Stimulated activated naive CD8-positive, alpha-beta T cell treated with anti-CD3 and anti-CD28 coated beads, Interleukin-15, amount 100 ng/mL, for 72 hours (primary cell): ENCODE measurements at places on chromosomes 1 and 21.

- DNase-seq: no peak
These were observed 888 bp upstream of the COL18A1 start for GRCh38 chr21:45403825-45404729.

GRCh38 chr1:220300442-220301121 is 28.3 kb upstream of the RAB3GAP2 start:
- DNase-seq: no peak

DNA sequence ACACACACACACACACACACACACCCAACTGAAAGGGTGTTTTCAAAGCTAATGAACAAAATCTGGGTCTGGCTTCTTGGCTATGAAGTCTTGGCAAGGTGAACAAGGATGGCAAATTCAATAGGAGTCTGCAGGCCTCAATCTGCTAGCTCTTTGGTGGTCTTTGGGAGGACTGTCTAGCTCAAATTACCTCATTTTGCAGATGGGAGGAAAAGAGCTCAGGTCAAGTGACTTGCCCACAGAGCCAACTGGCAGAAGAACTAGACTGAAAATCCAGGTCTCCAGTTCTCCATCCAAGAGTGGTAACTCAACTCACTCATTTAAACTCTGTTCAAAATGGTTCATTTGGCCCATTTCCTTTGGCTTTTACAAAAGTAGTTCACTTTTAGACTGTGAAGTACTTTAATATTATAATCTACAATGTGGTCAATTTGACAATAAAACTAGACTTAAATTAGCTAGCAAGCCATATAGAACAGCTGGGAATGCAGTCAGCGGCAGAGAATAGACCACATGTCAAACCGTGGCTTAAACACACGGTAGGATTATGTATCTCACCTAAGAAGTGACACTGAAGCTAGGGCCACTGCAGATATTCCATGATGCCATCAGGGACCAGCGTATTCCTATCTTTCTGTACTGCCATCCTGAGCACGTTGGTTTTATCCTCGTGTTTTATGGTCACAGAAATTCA is 112.9 kb downstream of the APP start:
- DNase-seq: no peak

GRCh38 chr1:111274653-111275052 is 16.0 kb upstream of the CHIA start:
- no peak for DNase-seq

GRCh38 chr1:160685266-160685665 is 26.4 kb downstream of the CD48 start:
- peak; percentile 35 for DNase-seq

- no peak for DNase-seq
These were observed 48.4 kb downstream of the NEK7 start for GRCh38 chr1:198205016-198205684.

DNA sequence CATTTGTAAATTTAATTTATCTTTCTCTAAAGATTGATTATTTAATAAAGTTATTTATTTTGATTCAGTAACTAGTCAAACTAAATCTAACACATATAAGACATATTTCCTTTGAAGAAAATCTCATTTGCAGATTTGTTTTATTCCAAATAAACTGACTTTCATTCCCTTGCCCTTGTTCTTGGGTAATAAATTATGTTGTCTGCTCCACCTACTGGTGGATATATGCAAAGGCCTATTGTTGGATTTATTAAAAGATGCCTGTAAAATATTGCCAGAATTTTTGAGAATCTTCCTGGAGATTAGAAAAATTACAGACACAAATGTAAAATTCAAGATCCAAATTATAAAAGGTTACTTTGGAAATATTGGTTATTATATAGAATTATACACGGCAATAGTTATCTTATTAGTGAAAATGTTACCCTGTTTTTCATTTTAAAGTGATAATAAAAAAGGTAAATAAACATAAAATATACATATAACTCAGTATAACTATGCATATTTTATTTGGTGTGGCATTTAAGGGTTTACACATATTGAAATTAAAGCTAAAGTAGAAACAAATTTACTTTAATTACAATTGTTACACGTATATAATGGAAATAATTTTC is 116.1 kb downstream of the SPATA17 start:
- no peak for DNase-seq

DNA sequence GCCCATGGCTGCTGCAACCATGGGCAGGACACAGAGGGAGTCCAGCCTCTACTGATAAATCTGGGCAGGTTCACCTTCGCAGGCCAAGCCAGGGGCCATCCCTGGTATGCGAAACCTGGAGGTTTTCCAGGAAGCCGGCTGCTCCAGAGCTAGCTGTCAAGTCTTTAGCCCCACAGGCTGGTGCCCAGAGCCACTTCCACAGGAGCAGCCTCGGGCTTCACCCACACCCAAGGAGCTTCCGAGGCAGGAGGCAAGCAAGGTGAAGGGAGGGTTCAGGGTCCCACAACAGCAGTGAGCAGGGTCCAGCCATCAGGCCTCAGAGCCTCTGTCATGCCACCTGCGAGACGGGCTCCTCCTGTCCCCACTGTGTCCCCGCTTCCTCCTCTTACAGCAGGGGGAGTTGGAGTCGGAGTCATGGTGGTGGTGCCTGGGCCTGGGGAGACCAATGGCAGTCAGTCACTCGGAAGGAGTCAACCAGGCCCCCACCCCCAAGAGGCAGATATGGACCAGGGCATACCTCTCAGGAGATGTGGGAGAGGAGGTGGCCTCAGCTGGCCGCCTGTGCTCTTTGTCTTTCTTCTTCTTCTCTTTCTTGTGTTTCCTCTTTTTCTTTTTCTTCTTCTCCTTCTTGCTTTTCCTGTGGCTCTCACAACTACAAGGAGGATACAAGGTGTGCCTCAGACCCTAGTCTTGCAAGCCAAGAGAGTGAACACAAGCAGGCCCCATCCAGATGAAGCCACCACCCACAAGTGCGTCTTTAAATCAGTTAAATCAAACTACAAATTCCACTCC is 2.1 kb downstream of the C1orf35 start:
- no peak for DNase-seq

DNA sequence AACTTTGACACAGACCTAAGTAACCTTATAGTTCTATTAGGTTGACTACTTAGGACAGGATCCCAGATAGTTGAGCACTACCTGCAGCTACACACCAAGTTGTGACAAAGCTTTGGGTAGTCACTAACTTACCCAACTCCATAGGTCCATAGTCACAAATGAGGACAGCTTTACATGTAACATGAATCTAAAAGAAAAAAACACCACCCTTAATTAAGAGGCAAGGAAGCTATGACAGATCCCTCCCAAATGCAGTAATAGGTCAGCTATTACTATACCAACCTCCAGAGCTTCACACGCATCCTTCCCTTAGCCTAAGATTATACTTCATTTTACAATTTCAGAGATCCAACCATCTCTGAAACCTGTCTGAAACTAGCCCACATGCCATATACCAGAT is 12.7 kb upstream of the RAB42 start:
- DNase-seq: no peak

- no peak for DNase-seq
These were observed 24.0 kb downstream of the FNBP1L start for GRCh38 chr1:93471911-93472310.

DNA sequence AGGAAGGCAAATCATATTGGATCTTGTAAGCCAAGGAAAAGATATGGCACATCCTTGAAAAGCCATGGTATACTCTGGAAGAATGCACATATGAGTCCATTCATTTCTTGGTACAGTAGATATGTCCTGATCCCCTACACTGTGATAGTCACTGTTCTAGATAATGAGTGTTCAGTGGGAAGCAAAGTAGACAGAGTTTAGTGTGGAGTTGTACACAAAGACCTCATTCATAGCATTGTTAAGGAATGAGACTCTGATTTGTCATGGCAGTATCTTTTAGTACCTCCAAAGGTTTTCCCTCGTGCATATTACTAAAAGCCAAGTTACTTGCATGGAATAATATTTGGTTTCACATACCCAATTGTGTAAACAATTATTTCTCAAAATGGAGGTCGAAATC is 204.7 kb downstream of the NFIA start:
- DNase-seq: no peak

GRCh38 chr1:48947761-48948537 is 171.3 kb upstream of the BEND5 start:
- no peak for DNase-seq

- DNase-seq: no peak
These were observed 2.2 kb upstream of the UBAP2L start for GRCh38 chr1:154218545-154218944.

GRCh38 chr1:159056069-159056698 is 20.4 kb downstream of the AIM2 start:
- no peak for DNase-seq

DNA sequence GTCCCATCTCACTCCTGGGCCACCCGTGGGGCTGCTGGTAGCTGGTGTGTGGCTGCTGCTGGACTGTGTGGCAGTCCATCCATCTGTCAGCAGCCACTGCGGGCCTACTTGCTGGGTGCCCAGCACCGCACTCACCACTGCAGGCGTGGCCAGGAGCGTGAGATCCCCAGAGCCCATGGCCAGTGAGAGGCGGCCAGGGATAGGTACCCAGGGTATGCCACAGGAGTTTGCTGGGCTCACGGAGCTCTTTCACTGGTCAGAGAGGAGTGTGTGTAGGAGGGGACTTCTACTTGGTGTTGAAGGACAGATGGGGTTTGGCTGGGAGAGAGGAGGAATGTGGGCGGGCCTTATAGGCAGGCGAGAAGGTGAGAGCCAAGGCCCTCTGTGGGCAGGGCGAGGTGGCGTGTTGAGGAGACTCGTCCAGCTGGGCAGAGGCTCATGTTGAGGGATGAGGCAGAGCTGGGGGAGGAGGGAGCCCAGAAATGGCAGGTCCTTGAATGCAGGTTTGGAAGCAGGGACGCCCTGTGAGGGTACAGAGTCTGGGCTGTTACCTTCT is 15.0 kb downstream of the QSOX1 start:
- no peak for DNase-seq

DNA sequence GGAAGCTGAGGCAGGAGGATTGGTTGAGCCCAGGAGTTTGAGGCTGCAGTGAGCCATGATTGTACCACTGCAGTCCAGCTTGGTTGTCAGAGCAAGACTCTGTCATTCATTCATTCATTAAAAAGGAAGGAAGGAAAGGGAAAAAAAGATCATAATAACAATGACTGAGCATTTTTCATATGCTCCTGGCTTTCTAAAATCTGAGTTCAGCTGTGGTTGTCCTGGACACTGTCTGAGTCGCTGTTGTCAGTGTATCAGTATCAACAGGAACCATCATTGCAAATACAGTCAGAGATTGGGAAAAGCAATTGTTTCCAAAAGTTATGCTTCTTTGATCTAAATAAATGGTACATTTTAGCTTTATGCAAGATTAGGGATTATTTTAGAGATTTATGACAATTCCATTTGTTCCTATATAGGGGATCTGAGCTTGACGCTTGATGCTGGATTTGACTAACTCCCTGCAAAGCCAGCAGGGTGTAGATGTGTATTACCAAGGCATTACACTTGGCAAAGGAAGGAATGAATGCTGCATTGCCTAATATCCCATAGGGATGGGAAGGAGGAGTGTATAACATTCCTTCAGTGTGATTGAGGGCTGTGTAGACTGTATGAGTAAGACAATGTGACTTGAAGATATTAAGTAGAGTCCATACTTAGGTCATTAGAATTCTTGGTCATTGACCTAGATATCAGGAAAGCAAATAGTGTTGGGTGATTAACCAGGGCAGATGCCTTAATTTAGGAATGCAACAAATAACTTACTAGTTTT is 100.2 kb downstream of the DISP1 start:
- no peak for DNase-seq

- no peak for DNase-seq
These were observed 111.4 kb downstream of the HLX start for GRCh38 chr1:220990427-220991339.

- DNase-seq: no peak
These were observed 13.7 kb upstream of the MEX3A start for GRCh38 chr1:156095906-156096508.

DNA sequence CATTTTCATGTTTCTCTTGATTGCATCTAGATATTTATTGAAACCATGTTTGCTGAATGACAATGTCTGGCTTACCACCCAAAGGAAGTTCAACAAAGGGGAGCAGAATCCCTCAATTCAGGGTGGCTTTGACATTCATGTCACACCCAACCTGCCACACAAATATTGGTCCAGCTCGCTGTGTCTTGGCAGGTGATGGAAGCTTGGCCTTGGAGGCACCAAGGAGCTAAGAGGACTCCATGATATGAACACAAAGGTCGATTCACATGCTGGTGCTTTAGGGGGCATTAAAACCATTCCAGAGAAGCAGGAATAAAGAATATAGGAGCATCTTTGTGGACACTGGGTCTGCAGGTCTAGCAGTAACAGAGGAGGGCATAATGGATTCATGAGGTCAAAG is 114.8 kb downstream of the RUNX1 start:
- peak; percentile 16 for DNase-seq

DNA sequence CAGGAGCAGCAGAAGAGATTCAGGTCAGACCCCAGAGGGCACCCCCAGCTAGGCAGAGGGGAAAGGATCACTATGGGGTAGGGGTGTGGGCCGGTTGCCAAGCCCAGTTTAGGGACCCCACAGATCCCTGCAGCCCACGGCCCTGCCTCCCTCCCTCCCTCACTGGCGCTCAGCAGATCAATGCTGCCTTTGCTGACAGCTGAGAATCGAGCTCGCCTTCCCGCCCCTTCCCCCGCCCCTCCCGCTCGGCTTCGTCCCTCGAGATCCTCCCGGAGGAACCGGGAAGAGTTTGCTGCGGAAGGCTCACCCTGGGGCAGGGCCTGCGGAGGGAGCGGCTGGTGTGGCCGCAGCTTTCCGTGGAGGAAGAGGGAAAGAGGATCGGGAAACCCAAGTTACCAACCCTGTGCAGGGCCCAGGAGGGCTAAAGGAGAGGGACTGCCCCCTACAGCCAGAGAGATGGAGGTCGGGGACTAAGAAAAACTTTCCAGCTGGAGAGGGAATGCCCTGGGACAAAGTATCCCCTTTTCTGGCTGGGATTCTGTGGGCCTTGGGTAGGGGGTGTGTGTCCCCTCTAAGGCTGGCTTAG is 1.1 kb upstream of the KCNQ4 start:
- no peak for DNase-seq

DNA sequence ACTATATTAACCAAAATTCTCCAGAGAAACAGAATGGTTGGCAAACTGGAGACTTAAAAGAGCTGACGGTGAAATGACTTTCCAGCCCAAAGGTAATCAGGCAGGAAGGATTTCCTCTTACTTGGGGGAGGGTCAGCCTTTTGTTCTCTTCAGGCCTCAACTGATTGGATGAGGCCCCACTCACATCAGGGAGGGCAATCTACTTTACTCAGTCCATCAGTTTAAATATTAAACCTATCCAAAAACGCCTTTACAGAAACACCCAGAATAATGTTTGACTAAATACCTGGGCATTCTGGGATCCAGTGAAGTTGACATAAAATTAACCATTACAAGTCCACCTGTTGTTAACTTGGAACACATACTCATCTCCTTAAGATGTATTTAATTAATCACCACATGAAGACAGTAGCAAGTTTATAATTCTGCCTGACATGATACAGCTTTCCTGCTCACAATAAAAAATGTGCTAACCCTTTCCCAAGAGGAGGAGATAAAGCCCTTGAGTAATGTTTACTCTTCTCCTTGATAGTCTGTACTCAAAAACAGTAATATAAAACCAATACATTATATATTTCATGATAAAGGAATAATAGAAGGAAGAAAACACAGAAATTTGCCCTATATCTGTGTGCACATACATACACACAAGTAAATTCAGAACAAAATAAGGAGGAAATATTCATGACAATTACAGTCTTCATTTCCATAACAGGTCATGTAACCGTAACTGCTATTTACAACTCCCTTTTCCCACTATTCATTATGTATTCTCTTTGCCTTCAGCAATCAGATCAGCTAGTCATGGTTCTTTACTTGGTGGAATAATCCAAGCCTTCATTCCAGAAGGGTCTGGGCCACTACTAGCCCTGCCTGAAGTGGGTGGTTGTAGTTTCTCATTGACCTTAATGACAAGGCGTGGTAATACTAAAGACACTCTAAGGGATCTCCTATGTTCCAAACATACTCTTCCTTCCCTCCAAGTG is 107.5 kb upstream of the RUNX1 start:
- no peak for DNase-seq
